ENCODE measurements at places on chromosomes 3 and 15.

GRCh38 chr3:100081986-100082692 is 32.2 kb downstream of the FILIP1L start:
- DNase-seq = no peak

DNA sequence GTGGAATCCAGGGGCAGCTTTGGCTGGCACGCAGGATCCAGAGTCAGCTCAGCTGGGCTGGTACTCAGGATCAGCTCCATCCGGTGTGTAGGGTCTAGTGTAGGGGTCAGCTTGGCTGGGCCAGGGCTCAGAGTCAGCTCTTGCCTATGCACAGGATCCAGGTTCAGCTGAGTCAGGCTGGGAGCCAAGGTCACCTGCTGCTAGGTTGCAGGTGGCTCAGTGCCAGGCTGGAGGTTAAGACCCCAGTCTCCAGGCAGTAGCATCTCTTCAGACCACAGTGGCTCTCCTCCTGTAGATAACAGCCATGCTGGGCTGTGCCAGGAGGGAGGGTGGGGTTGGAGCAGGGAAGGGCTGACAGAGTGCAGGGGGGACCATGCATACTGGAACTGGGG is 1.8 kb downstream of the HYAL3 start:
- no peak for DNase-seq

DNA sequence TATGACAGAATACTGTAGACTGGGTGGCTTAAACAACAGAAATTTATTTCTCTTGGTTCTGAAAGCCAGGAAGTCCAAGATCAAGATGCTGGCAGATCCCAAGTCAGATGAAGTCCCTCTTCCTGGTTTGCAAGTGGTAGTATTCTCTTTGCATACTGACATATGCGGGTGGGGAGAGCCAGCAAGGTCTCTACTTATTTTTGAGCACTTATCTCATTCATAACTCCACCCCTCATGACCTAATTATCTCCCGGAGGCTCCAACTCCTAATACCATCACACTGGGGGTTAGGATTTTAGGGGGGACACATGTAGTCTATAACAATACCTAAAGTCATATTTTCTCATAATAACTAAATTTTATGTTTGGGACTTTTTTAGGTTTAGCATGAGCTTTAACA is 65.3 kb downstream of the BLM start:
- DNase-seq = no peak

GRCh38 chr3:181189556-181189955 is 200.0 kb upstream of the DNAJC19 start:
- DNase-seq = no peak

DNA sequence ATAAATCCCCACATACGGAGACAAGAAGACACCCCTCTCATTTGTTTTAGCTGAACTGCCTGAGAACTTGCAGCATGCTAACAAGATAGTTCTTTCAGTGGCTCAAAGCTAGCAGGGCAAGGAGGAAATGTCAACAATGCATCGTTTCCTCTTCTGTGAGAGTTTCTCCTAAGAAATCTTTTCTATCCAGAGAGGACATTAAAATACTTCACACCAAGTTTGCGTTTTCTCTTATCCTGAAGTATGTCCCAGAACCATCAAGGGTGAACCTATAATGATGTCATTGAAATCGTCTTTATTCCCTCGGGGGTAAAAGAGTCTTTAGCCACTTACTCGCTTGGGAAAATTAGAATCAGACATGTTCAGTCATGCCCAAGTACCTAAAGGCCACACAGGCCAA is 541.7 kb upstream of the MDFIC2 start:
- no peak for DNase-seq

GRCh38 chr3:121995161-121996137 is 26.6 kb downstream of the ILDR1 start:
- peak; percentile 65 for DNase-seq

- no peak for DNase-seq
These were observed 9.4 kb downstream of the GPR156 start for GRCh38 chr3:120275618-120276017.
